Iris pigment epithelial cell (primary cell): ENCODE measurements at places on chromosomes 7 and 10.

DNA sequence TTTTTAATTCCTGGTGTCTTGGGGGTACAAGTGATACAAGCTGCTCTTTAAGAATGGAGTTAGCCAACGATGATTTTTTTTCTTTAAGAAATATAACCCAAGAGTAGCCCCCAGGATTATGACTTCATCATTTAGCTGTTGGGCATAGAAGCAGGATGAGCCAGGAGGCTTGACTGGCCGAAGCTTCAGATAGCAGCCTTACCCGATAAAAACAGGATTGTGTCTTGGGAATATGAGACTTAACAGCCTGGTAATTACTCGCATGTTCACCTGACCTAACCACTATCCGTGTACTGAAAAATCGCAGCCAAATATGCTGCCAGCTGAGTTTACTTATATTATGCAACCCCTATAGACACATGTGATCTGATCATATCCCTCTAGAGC, 346.0 kb upstream of the BMPER start:
- DNase-seq = no peak

GRCh38 chr7:139029353-139029752, 6.5 kb downstream of the ZC3HAV1L start:
- no peak for DNase-seq

- DNase-seq = no peak
Observed at GRCh38 chr10:9239298-9239697, 1184.8 kb downstream of the GATA3 start.

GRCh38 chr7:30364773-30365172, 80.4 kb downstream of the ZNRF2 start:
- no peak for DNase-seq

DNA sequence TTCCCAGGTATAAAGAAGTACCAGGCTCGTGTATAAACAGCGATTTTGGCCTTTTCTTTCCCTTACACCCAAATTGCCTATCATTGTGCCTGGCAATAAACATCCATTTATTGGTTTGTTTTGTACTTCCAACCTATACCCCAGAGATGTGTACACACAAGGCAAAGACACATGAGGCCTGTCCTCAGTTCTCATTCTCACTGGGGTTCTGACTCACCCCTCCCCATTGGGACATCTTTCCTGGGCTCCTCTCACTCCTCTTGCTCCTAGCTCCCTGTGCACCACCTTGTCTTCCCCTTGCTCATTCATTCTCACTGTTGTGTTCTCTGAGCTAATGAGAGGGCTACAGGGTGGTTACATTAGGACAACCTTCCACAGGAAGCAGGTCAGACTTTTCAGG, 240.7 kb downstream of the ANK3 start:
- DNase-seq = peak; percentile 35

- DNase-seq = peak; percentile 47
Observed at GRCh38 chr7:76020031-76020714, 25.8 kb upstream of the TMEM120A start.

- peak; percentile 50 for DNase-seq
Observed at GRCh38 chr7:85185424-85186082, 1.3 kb downstream of the SEMA3D start.

GRCh38 chr7:149872419-149873073, 1.2 kb upstream of the ATP6V0E2 start:
- DNase-seq = peak; percentile 93

DNA sequence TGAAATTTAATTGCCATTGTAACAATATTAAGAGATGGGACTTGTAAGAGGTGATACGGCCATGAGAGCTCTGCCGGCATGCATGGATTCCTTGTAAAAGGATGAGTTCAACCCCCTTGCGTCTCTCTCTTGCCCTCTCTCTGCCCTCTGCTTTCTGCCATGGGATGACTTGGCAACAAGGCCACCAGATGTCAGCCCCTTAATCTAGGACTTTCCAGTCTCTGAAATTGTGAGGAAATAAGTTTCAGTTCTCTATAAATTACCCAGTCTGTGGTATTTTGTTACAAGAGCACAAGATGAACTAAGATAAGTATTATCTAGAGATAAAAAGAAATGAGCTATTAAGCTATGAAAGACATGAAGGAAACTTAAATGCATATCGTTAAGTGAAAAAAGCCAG, 145.7 kb upstream of the AHR start:
- no peak for DNase-seq

GRCh38 chr7:28180364-28181147, at the start of gene JAZF1:
Gene JAZF1, minus strand, starts transcription at chr7:28180795.
- DNase-seq = peak; percentile 41

DNA sequence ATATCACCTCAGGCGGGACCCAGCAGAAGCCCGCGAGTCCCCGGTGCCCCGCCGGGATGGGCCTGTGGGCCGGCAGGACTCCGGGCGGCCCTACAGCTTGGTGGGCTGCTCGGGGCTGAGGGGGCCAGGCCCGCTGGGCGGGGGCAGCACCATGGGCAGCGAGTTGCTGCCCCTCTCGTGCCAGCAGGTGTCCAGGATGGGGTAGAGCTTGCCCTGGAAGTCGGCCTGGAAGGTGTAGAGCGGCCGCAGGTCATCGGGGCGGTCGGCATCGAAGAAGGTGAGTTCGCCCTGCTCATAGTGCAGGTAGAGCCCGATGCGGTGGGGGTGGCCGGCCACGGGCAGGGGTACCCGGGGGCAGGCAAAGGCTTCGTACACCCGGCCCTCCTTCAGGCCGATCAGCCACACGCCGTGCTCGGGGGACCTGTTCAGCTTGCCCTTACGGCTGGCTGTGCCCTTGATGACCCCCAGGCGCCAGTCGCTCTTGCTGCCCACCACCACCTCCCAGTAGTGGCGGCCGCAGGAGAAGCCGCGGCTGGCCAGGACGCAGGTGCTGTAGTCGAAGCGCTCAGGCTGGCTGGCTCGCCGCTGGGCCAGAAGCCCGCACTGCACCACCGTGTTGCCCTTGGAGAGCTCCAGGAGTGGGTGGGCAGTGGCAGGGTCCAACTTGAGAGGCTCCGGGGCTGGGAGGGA, 4.3 kb upstream of the NSUN5 start:
- no peak for DNase-seq

DNA sequence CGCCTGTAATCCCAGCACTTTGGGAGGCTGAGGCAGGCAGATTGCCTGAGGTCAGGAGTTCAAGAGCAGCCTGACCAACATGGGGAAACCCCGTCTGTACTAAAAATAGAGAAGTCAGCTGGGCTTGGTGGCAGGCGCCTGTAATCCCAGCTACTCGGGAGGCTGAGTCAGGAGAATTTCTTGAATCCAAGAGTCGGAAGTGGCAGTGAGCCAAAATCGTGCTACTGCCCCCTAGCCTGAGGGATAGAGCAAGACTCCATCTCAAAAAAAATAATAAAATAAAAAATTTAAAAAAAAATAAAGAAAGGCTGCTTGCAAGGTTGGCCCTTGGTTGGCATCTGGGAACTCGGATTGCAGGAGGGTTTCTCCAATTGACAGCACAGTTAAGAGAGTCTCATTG, 221.6 kb downstream of the DGKI start:
- peak; percentile 38 for DNase-seq

DNA sequence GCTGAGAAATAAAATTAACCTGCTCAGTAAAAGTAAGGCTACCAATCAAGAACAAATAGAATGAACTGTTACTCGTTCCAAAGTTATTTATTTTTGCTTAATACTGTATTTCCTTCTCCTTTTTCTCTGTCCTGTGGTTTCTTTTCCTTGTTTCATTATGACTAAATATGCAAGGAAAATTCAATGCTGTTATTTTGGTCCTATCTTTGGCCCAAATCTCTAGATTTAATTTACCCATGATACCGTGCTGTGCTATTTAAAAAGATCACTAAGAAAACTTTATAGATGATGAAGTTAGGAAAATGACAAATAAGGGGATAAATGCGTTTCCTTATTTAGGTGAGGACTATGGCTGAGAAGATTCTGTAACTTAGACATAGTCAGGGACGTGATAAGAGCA, 45.3 kb upstream of the FAM133B start:
- DNase-seq = no peak

- DNase-seq = no peak
Observed at GRCh38 chr7:25775999-25776743, 375.8 kb upstream of the NFE2L3 start.

GRCh38 chr10:47317251-47317650, 5.0 kb upstream of the GDF2 start:
- no peak for DNase-seq

DNA sequence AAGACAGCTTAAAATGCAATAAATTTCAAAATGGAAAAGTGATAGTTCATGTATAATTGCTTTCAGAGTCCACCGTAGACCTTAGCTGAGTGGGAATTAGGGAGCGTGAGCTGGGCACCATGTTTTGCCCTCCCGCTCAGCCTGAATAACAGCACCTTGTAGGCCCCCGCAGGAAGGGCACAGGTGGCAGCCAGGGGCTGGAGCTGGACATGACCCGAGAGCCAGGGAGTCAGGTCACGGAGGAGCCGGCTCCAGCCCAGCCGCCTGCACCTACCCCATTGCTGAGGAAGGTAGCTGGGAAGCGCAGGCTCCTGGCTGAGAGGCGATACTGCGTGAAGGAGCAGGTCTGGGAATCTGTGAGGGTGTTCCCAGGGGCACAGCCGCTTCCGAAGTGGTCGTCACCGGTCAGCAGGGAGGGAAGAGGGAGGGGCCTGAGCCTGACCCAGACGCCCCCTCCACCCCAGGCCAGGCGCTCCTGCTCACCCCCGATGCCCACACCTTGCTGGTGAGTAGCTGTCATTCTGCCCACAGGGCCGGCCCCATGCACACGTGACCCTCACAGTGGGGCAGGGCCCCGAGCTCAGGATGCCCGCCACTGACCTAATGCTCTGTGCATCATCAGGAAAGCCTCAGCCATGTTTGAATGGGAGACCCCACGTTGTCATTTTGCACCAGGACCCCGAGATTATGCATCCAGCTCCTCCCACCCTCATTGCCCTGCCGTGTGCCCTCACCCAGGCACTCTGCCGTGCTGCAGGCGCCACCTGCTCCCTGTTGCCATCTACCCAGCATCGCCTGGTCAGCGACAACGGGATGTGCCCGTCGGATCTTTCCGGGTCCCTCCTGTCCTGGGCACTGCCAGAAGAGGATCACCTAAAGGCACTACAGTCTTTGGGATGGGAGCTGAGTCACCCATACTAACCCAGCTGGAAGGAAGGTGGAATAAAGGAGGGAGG, 129.2 kb upstream of the TCERG1L start:
- no peak for DNase-seq
